ENCODE measurements at places on chromosomes 16 and 17. TPM values are rescaled to one million over a fixed set of nuclear protein-coding genes. Genes with fewer than 3 reads are reported as not detected.

DNA sequence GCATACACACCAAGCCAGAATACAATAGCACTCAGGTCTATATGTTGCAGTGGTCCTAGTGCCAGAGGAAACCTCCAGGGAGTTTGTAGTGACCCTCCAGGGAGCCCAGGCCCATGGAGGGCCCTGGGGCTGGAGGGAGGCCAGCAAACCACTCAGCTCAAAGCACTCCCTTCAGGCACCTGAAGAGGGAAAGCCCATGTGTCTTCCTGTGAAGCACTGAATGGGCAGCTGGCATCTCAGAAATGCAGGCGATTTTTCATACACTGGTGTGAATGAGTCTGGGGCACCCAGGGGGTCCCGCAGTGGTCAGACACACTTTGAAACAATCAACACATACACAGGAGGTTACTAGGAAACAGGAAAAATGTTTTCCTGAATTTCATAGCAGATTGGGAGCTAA, 12.8 kb downstream of the TBC1D26 start:
- DNase-seq, result no peak

Gene DOC2B
- 0.97 TPM for total RNA-seq

- no peak for DNase-seq
Observed at GRCh38 chr17:17993366-17993765, 20.7 kb downstream of the DRC3 start.

Gene DPEP3
- total RNA-seq, result not detected

Gene SULT1A2
- total RNA-seq, result 1.4 TPM

DNA sequence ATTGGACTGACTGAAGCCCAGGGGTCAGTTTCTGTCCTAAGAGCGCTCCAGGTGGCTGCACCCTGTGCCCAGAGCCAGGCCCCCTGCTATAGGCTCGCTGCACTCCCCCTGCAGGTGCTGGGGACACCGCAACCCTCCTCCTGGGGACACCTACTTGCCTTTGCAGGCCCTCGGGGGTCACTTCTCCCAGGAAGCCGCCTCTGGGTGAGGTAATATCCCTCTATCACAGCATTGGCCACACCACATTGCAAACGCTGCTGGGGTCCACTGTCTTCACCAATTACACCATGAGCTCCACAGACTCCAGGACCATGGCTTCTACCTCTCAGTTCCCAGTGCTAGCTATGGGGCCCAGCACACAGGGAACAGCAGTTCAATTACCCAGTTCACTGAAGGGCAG, 14.9 kb downstream of the USP36 start:
- DNase-seq, result no peak

Gene SHISA6
- total RNA-seq, result not detected

DNA sequence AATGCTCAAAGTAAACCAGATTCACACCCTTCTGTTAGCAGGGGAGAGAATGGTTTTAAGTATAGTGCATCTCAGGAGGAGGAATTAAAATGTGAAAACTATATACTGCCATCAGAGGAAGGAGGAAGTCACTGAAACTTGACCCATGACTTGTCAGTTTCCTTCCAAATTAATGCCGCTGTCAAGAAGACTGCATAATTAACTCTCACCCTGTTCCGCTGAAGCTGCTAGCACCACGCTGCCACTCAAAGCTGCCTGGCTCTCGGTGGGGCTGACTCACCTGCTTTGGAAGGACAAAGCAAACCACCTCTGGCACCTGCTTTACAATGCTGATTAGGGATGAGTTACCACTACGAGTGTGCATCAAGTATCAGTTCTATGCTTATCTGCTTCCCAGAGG, 37.8 kb upstream of the ULK2 start:
- DNase-seq, result no peak

GRCh38 chr16:70437017-70437581, 1.8 kb downstream of the ST3GAL2 start:
- no peak for DNase-seq

DNA sequence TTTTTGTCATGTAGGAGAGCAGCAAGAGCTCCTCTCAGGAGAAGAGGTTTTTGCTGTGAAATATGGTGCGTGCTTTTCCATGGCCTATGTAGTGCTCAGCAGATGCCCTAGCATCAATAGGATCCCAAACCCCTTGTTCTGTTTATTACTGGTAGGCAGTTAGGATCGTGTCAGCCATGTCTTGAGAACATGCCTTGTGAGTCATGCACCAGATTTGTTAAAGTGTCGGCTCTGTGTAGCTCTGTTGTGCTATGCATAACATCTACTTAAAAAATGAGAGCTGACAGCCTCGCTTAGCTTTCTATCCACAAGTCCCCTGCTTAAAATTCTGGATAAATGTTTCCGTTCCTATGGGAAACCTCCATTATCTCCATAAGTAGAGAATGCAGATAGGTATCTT, 4.4 kb upstream of the EIF4A3 start:
- DNase-seq, result no peak

All from HT-29 (cell line).